ENCODE measurements at places on chromosomes 12 and 14. TPM values are rescaled to one million over a fixed set of nuclear protein-coding genes. Genes with fewer than 3 reads are reported as not detected.

DNA sequence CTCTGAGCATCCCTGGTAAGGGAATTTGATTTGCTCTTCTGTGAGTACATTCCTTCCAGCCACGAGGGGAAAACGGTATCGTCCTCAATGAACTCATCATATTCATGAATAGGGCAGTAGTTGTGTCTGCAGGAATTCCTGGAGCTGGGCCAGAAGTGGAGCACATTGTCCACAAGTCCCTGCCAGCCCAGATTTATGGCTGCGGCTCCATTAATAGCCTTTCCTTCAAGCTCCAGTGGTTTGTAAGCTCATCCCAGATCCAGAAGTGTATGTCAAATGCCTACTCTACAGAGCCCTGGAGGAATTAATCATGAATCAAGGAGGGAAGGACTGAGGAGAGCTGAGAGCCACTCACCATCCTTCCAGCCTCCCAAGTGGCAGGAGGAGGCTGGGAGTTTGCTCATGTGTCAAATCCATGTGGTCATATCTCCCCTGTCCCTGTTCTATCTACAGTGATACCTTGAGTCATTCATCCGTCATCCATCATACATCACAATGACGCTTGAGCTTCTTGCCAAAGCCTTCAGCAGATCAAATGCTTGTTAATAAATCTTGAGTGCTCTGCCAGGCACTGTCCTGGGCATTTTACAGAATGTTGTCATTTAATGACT is 65.5 kb downstream of the SVOP start:
- peaks cover 7% of the 10 kb centered on the region for H3K4me1 ChIP-seq
- H3K36me3 ChIP-seq = no peaks in the 10 kb centered on the region
- no peak overlapping the region for H3K27ac ChIP-seq
- H3K27me3 ChIP-seq = no peaks in the 10 kb centered on the region
- DNase-seq = no peak

- H3K4me3 ChIP-seq = no peak overlapping the region
- no peak overlapping the region for H3K27ac ChIP-seq
- no peak for DNase-seq
- H3K36me3 ChIP-seq = no peaks in the 10 kb centered on the region
Observed at GRCh38 chr14:81990312-81990761, 456.7 kb upstream of the SEL1L start.

- H3K4me1 ChIP-seq = peaks cover 16% of the 10 kb centered on the region
- no peak overlapping the region for H3K27ac ChIP-seq
- no peaks in the 10 kb centered on the region for H3K36me3 ChIP-seq
Observed at GRCh38 chr12:107847830-107848229, 73.3 kb downstream of the ASCL4 start.

DNA sequence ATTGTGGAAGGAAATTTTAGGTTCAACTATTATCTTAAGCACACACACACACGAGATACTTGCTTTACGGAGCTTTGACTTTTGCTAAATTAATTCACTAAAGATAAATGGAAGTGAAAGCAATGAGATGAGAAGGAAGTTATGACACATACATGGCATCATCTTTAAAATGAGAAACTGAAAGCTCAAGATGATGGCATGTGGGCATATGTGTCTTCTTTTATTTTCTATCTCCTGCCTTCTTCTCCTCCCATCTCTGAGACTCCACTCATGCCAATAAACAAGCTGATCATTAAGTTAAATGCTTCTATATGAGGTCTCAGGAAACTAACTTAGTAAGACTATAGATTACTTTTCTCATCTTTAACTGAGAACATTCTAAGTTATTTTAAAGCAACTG is 216.7 kb downstream of the MED13L start:
- peaks cover 35% of the 10 kb centered on the region for H3K4me1 ChIP-seq
- no peaks in the 10 kb centered on the region for H3K36me3 ChIP-seq
- no peak overlapping the region for H3K4me3 ChIP-seq
- no peaks in the 10 kb centered on the region for H3K27me3 ChIP-seq

DNA sequence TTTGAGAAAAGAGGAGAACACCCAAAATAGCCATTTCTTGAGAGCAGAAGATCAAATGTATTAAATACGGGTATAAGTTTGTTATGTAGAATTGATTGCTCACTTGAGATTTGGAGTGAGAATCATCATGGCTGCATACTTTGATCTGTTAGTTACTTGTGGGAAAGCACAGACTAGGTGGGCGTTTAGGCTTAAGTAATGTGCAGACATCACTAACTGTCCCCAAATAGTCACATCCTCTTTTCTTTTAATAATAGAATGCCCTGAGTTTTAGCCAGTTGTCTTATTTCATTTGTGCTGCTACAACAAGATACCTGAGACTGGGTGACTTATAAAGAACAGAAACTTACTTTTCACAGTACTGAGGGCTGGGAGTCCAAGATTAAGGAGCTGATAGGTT is 14.3 kb upstream of the GTF2A1 start:
- H3K27ac ChIP-seq = no peak overlapping the region
- DNase-seq = no peak
- no peaks in the 10 kb centered on the region for H3K36me3 ChIP-seq
- H3K4me1 ChIP-seq = no peaks in the 10 kb centered on the region

GRCh38 chr14:80764496-80764895 is 177.0 kb downstream of the CEP128 start:
- no peak for DNase-seq
- H3K4me3 ChIP-seq = no peak overlapping the region
- H3K27me3 ChIP-seq = no peaks in the 10 kb centered on the region
- H3K36me3 ChIP-seq = peaks cover 3% of the 10 kb centered on the region
- no peak overlapping the region for H3K27ac ChIP-seq

DNA sequence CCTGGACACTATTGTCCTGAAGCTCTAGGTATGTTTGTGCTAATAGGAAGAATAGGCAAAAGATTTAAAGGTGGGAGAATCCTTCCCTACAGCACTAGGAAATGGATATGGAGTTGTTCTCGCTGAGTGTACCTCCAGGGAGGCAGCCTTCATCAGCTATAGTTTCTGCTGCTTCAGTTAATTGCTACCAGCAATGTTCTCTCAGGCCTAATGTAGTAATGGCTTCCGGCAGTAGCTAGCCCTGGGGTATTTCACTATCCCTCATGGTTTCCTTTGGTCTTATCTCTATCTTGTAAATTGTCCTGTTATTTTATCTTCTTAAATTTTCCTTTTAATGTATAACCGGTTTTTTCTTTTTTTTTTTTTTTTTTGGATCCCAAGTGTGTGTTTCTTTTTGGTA is 9.3 kb upstream of the CLEC12A start:
- no peak for DNase-seq
- H3K4me1 ChIP-seq = no peaks in the 10 kb centered on the region
- no peaks in the 10 kb centered on the region for H3K36me3 ChIP-seq

- no peak overlapping the region for H3K4me3 ChIP-seq
- no peak overlapping the region for H3K27ac ChIP-seq
- no peaks in the 10 kb centered on the region for H3K27me3 ChIP-seq
- no peak for DNase-seq
- no peaks in the 10 kb centered on the region for H3K36me3 ChIP-seq
Observed at GRCh38 chr14:49424436-49425331, 161.5 kb downstream of the RPS29 start.

- no peak overlapping the region for H3K4me3 ChIP-seq
- no peak for DNase-seq
- H3K4me1 ChIP-seq = peaks cover 11% of the 10 kb centered on the region
- no peak overlapping the region for H3K27ac ChIP-seq
- H3K27me3 ChIP-seq = no peaks in the 10 kb centered on the region
Observed at GRCh38 chr12:65004270-65004669, 116.8 kb downstream of the WIF1 start.

DNA sequence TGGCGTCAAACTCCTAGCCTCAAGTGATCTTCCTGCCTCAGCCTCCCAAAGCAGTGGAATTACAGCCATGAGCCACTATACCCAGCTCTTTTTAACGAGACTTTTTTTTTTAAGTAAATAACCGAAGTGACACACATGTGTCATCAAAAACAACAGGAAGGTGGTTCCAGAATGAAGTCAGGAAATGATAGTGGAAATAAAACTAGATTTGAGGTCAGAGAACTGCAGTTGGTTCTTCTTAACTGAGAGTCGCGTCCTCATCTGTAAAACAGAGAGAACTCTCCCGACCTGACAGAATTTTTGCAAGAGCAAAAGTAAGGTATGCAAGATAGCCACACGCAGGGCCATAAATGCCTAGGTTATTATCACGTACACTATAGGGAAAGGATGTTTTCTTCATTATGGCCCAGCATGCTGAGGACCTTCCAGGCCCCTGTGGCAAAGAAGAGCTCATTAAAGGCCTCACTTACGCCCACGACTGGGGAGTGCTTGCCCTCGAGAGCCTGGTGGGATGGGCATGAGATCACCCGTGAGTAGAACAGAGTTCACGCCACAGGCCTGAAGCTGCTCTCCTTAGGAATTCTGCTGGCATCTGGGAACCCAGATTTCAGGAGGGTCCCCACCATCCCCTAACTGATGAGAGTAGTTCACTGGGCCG is 67.2 kb downstream of the SCARB1 start:
- no peak overlapping the region for H3K4me3 ChIP-seq
- DNase-seq = no peak
- no peaks in the 10 kb centered on the region for H3K27me3 ChIP-seq
- no peak overlapping the region for H3K27ac ChIP-seq

GRCh38 chr12:614411-614970 is 48.8 kb downstream of the NINJ2 start:
- peak; percentile 63 for DNase-seq
- no peak overlapping the region for H3K4me3 ChIP-seq
- peak overlapping the region; percentile 37 for H3K27ac ChIP-seq
- no peaks in the 10 kb centered on the region for H3K27me3 ChIP-seq
- H3K4me1 ChIP-seq = peaks cover 68% of the 10 kb centered on the region

- no peaks in the 10 kb centered on the region for H3K4me1 ChIP-seq
- DNase-seq = no peak
- no peaks in the 10 kb centered on the region for H3K27me3 ChIP-seq
- H3K36me3 ChIP-seq = no peaks in the 10 kb centered on the region
- no peak overlapping the region for H3K4me3 ChIP-seq
- H3K27ac ChIP-seq = no peak overlapping the region
Observed at GRCh38 chr12:95755261-95755865, 35.2 kb downstream of the NTN4 start.

DNA sequence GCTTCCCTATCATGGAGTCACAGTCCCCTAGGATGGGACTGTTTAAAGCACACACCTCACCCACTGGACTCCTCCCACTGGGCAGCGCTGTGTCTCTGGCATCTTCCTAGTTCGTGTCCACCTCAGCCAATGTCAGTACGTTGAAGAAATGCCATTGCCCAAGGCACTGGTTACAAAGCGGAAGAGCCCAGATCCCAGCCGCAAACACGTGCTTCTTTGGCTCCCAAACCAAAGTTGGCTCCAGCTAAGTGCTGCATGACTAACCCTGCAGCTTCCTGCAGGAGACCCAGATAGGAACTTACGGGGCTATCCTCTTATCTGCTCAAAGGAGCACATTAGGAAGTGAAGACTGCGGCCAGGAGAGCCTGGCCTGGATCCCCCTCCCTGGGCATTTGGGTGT is 9.3 kb downstream of the SYNE3 start:
- peak overlapping the region; percentile 46 for H3K27ac ChIP-seq
- H3K36me3 ChIP-seq = peaks cover 7% of the 10 kb centered on the region
- DNase-seq = peak; percentile 73

Gene TUNAR
- total RNA-seq = not detected

Gene LGR5
- total RNA-seq = 0.61 TPM

Gene SSPN
- total RNA-seq = 11.6 TPM

Gene SMIM41
- total RNA-seq = 25.1 TPM

Gene SHMT2
- 37.9 TPM for total RNA-seq

Gene SETD1B
- total RNA-seq = 12.8 TPM

Gene PZP
- total RNA-seq = 2.6 TPM

Gene PTGER2
- 5.0 TPM for total RNA-seq

Measured in upper lobe of left lung (tissue), 6 donors.